Spleen (tissue), 13 donors: ENCODE measurements at places on chromosomes 3 and 15. TPM values are rescaled to one million over a fixed set of nuclear protein-coding genes. Genes with fewer than 3 reads are reported as not detected.

The CDHR4 gene
- total RNA-seq: not detected

The ARRDC4 gene
- total RNA-seq: 20.8 TPM

GRCh38 chr3:141152801-141153678 lies 78.6 kb upstream of the PXYLP1 start:
- no peak overlapping the region for H3K27ac ChIP-seq
- no peaks in the 10 kb centered on the region for H3K4me1 ChIP-seq
- H3K36me3 ChIP-seq: no peaks in the 10 kb centered on the region
- no peak overlapping the region for H3K4me3 ChIP-seq
- no peaks in the 10 kb centered on the region for H3K27me3 ChIP-seq

GRCh38 chr15:58053315-58054153 lies 12.0 kb downstream of the ALDH1A2 start:
- peaks cover 13% of the 10 kb centered on the region for H3K27me3 ChIP-seq
- no peak for DNase-seq
- no peaks in the 10 kb centered on the region for H3K36me3 ChIP-seq

- no peak for DNase-seq
- H3K4me1 ChIP-seq: peaks cover 11% of the 10 kb centered on the region
- H3K4me3 ChIP-seq: no peak overlapping the region
- H3K36me3 ChIP-seq: no peaks in the 10 kb centered on the region
These were observed 1.6 kb downstream of the OXTR start for GRCh38 chr3:8767667-8768363.

GRCh38 chr3:141412087-141412935 lies 44.0 kb downstream of the ZBTB38 start:
- H3K4me3 ChIP-seq: no peak overlapping the region
- peaks cover 65% of the 10 kb centered on the region for H3K36me3 ChIP-seq
- no peaks in the 10 kb centered on the region for H3K27me3 ChIP-seq
- no peak for DNase-seq
- peak overlapping the region; percentile 86 for H3K27ac ChIP-seq
- peaks cover 82% of the 10 kb centered on the region for H3K4me1 ChIP-seq

DNA sequence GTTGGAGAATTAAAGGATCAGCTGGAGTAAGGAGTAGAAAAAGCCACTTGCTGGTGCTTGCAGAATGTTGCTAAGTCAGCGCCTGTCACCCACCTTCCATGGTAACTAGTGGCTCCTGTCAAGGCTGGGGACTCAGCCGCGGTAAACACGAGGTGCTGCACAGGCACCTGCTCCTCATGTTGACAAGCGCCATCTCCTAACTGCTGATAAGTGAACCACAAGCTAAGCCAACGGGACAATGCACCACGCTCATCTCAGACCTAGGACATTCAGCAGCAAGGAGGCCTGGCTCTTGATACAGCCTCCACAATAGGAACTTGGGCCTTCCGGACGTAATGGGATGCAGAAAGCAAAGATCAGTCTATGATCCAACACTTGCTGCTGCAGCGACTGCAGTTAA lies 264.4 kb downstream of the OCA2 start:
- no peak overlapping the region for H3K27ac ChIP-seq
- H3K36me3 ChIP-seq: no peaks in the 10 kb centered on the region
- H3K4me1 ChIP-seq: no peaks in the 10 kb centered on the region
- H3K4me3 ChIP-seq: no peak overlapping the region
- H3K27me3 ChIP-seq: no peaks in the 10 kb centered on the region

DNA sequence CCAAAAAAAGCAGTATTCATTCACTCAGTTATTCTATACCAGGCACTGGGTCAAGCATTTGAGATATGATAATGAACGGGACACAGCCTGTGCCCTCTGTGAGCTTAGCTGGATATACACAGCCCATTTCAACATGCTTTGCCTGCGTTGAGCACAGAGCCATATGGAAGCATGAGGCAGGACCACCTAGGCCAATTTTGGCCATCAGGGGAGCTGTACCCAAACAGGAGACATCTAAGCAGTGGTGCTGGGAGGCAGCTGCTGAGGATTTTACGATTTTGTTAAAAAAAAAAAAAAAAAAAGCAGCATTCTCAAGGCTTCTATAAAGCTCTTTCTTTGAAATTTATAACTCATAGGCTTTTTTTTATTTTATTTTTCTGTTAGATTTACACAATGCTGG lies 87.2 kb upstream of the SLC2A2 start:
- H3K4me1 ChIP-seq: no peaks in the 10 kb centered on the region
- H3K27ac ChIP-seq: no peak overlapping the region
- no peaks in the 10 kb centered on the region for H3K36me3 ChIP-seq
- no peaks in the 10 kb centered on the region for H3K27me3 ChIP-seq
- H3K4me3 ChIP-seq: no peak overlapping the region

- peaks cover 4% of the 10 kb centered on the region for H3K36me3 ChIP-seq
- H3K27ac ChIP-seq: no peak overlapping the region
- no peak for DNase-seq
- H3K27me3 ChIP-seq: no peaks in the 10 kb centered on the region
- peak overlapping the region; percentile 25 for H3K4me3 ChIP-seq
These were observed 1.8 kb downstream of the TM4SF1 start for GRCh38 chr3:149375501-149376196.

The SSUH2 gene
- 4.5 TPM for total RNA-seq

GRCh38 chr3:146772211-146772743 lies 167.1 kb upstream of the PLSCR5 start:
- no peaks in the 10 kb centered on the region for H3K4me1 ChIP-seq
- no peaks in the 10 kb centered on the region for H3K27me3 ChIP-seq
- no peaks in the 10 kb centered on the region for H3K36me3 ChIP-seq
- H3K27ac ChIP-seq: no peak overlapping the region
- DNase-seq: peak; percentile 70

DNA sequence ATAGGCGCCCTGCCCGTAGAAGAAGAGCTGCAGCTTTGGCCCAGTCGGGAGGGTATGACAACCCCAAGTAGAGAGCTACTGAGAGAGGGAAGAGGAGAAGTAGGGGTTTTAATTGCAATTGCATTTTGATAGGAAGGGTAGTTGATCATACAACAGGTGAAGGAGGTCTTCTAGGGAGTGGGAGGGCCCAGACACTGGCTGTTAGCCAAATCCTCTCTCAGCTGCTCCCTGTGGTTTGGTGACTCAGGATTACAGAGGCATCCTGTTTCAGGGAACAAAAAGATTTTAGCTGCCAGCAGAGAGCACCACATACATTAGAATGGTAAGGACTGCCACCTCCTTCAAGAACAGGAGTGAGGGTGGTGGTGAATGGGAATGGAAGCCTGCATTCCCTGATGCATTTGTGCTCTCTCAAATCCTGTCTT lies 408.9 kb upstream of the THBS1 start:
- peak overlapping the region; percentile 57 for H3K27ac ChIP-seq
- H3K4me1 ChIP-seq: no peaks in the 10 kb centered on the region
- no peaks in the 10 kb centered on the region for H3K36me3 ChIP-seq
- no peak overlapping the region for H3K4me3 ChIP-seq
- no peaks in the 10 kb centered on the region for H3K27me3 ChIP-seq
- DNase-seq: no peak

The APOD gene
- total RNA-seq: 4.8 TPM
